DMS153 (cell line): ENCODE measurements at places on chromosomes 13 and 19.

GRCh38 chr13:73411067-73411809 is 352.4 kb downstream of the KLF5 start:
- peak; percentile 66 for DNase-seq

DNA sequence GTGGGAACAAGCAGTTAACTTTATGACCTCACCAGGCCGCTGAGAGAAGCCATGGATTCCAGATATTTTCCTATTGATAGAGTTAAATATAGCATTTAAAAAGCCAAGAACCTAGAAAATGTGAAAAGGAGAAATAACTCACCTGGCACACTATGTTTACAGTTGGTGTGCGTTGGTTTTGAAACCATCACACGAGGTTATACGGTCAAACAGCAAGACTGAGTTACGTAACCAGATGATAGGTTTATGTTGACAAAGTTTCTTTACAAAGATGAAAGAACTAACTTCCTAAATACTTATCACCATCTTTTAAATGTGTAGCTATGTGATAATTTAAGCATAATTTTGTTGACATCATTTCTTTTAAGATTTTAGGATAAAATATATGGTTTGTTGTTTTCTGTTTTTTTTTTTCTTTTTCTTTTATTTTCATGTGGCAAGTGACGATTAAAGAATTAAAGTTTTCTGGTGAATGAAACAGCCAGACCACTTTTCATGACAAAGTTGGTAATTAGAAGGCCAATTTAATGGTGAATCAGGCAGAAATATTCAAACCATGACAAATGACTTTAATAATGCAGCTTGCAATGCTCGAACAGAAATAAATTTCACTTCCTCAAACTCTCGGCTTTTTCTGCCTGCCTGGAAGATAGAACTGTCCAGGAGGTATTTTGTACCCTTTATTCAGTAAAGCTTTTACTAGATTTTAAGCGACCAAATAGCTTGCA is 339.1 kb upstream of the OBI1 start:
- no peak for DNase-seq

GRCh38 chr13:40758811-40759210 is 12.2 kb downstream of the MRPS31 start:
- no peak for DNase-seq

DNA sequence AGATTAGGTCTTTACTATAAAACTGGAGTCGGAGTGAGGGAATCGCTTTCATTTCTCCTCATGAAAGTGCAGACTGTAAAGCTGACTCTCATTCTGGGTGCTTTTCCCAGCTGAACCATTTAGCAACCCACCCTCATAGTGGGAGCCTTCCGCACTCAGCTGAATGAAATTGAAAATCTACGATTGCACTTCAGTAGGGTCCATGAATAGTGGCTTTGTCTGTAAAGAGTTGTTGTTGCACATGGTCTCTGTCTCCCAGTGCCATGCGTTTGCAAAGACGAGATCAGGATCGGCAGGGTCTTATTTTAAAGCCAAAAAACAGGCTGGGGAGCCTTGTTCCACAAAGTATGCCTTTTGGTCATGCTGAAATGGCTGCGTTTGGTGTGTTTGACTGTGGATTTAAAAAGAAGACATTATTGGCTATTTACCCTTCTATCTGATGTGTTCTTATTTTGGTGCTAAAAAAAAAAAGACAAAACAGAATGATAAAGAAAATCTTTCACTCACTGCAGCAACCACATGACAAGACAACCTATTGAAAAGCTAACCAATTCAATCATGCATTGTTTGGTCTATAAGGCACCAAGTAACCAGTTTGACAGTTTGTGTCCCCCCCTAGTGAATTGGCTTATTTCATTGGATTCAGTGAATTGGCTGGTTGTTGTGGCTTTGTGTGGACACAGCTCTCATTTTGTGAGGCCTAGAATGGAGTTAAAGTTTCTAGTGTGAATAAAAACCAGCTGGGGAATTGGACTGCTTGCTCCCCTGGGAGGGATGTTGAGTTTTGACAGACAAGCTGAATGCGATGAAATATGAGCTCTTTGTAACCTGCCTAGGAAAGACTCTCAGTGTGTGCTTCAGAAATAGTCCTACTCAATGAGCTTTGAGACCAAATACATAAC is 65.6 kb downstream of the ARHGAP35 start:
- DNase-seq, result no peak

- DNase-seq, result peak; percentile 31
These were observed 2.0 kb downstream of the SPRY2 start for GRCh38 chr13:80338781-80339562.

DNA sequence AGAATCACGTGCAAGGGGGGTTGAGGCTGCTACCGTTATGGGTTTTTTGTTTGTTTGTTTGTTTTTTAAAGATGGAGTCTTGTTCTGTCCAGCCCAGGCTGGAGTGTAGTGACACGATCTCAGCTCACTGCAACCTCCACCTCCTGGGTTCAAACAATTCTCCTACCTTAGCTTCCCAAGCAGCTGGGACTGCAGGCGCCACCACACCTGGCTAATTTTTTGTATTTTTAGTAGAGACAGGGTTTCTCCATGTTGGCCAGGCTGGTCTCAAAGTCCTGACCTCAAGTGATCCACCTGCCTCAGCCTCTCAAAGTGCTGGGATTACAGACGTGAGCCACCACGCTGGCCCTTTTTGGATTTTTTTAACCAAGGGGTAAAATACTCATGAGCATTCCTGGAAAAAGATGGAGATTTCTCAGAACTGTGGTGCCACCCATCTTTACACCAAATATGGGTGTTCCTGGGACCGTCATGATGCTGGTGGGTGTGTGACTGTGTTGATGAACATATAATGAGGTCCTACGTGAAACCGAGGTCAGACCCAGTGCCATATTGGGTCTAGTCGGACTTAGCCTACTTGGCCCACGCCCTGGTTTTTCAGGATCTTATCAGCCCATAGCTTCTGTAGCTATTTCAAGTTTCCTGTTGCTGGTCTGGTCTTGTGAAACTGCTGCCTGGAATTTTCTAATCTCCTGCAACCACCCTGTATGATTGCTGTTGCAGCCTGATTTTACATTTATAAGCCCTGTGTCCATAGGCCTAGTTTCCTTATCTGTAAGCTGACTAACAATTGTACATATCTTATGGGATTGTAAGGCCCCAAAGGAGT is 6.2 kb downstream of the PPP1R15A start:
- no peak for DNase-seq

GRCh38 chr13:74891610-74892009 is 590.4 kb downstream of the TBC1D4 start:
- DNase-seq, result peak; percentile 82

DNA sequence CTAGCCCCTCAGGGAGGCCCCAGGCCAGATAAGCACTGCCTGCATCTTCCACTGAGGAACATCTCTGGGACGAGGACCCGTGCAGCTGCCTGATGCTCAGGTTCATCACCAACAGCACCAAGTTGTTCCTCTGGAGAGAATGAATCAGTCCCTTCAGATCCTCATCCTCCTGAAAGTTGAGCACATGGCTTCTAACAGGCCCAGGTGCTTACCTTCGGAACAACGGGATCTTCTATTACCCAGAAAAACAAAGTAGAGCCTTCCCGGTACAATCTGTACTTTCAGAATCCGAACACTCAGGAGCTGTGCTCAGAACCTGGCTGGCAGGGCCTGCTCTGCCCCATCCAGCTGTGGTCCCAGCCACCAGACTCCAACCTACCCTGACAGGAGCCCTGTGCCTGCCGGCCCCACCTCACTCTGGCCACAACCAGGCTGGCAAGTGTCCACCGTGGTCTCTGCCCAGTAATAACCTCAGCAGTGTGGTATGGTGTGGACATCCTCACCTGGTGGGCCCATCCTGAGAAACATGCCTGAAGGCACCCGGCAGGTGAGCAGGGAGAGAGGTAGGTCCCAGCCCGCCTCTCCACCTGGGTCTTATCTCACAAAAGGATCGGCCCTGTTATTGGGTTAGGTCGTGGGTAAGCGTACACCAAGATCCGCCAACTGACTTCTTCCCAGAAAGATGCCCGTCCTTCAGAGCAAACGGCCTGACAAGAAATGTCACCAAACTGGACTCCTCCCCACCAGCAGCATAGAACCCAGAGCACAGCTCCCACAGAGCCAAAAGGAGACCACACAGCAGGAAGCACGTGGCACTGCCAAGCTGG is 34.1 kb downstream of the ELL start:
- DNase-seq, result no peak

DNA sequence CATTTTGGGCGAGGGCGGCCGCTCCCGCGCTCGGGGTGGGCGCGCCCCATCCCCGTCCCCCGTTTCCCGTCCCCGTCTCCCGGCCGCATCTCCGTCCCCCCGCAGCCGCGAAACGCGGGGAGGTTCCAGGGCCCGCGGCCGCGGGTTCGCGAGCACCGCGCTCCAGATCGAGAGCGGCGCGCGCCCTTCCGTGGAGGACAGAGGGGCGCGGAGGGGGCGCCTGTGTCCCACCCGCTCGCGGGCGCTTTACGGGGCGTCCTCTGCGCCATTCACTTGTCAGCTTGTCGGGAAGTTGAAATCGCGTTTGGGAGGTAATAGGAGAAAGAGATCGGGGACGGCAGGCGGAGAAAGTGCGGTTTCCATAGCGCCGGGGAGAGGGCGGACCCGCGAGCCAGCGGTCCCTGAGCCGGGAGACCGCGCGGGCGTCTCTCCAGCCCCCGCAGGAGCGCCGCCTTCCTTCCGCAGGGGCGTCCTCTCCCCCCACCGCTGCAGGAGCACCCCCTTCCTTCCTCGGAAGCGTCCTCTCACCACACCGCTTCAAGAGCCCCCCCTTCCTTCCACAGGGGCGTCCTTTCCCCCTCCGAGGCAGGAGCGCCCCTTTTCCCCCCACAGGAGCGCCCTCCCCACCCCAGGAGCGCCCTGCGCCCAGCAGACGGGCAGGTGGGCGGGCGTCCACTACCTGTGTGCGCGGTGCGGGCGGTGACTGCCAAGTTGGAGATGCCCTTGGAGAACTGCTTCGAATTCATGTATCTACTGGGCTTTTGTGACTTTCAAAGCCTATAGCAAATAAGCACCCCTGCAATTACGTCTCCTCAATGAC is 962 bp upstream of the IRS2 start:
- peak; percentile 44 for DNase-seq

DNA sequence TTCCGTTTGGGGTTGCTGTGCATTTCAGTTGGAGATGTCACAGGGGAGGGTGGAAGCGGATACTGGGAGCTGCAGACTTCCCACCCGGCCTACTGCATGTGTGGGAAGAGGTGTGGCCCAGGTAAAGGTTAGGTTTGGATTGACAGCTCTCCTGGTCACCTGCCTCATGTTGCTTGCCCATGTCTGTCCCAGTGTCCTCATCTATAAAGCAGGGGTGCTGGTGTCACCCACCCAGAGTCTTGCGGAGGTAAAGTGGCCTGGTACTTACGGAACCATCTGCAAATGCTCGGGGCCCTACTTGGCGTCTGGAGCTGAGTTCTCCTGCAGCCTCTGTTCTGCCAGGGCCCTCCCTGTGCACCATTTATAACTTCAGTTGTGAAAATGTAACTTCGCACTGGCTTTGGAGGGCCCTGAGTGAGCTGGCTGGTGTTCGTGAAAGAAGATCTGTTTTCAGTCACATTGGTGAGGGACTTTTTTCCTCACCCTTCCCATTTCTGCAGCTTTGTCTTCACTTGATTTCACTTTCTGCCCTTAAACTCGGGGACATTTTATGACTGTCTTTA is 65.1 kb upstream of the TEX29 start:
- no peak for DNase-seq

- DNase-seq, result no peak
These were observed 23.1 kb downstream of the TMED1 start for GRCh38 chr19:10812902-10813404.

DNA sequence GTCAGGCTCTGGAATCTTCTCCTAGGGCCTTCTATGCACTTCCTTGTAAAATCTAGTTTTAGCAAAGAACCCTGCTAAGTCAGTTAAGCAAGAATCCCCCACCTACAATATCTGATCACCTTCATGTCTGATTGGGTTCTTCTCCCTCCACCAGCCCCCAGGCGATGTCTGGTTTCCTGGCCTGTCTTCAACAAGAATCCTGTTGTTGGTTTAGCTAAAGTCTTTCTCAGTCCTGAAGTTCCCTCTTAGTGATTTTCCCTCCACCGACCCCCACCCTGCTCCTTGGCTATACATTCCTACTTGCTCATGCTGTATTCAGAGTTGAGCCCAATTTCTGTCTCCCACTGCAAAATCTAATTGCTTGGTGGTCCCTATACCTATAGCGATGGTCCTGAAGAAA is 35.2 kb upstream of the SLC46A3 start:
- no peak for DNase-seq

GRCh38 chr13:50948601-50949000 is 39.0 kb downstream of the RNASEH2B start:
- DNase-seq, result no peak

- no peak for DNase-seq
These were observed 283.1 kb downstream of the DCT start for GRCh38 chr13:94196413-94196812.

- no peak for DNase-seq
These were observed 33.1 kb upstream of the SERP2 start for GRCh38 chr13:44340508-44340907.

DNA sequence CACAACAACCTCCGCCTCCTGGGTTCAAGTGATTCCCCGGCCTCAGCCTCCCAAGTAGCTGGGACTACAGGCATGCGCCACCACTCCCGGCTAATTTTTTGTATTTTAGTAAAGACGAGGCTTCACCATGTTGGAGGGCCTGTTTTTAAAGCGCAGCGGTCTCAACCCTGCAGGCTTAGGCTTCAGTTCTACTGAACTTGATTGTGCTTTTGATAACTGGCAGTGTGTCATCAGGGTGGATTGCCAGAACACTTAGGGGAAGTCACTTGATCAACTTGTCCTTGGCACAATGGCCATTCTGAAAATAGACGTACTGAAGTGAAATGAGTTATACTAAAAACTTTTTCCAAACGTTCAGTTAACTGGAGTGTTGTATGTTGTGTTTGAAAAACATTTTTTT is 472.2 kb downstream of the KLF5 start:
- no peak for DNase-seq

- DNase-seq, result no peak
These were observed 6.3 kb downstream of the KCTD12 start for GRCh38 chr13:76879883-76880270.

GRCh38 chr13:113822266-113822665 is 41.6 kb downstream of the GAS6 start:
- DNase-seq, result no peak

- DNase-seq, result no peak
These were observed 525.1 kb downstream of the LMO7 start for GRCh38 chr13:76160961-76161925.

GRCh38 chr13:23754506-23754905 is 134.7 kb downstream of the MIPEP start:
- DNase-seq, result no peak

DNA sequence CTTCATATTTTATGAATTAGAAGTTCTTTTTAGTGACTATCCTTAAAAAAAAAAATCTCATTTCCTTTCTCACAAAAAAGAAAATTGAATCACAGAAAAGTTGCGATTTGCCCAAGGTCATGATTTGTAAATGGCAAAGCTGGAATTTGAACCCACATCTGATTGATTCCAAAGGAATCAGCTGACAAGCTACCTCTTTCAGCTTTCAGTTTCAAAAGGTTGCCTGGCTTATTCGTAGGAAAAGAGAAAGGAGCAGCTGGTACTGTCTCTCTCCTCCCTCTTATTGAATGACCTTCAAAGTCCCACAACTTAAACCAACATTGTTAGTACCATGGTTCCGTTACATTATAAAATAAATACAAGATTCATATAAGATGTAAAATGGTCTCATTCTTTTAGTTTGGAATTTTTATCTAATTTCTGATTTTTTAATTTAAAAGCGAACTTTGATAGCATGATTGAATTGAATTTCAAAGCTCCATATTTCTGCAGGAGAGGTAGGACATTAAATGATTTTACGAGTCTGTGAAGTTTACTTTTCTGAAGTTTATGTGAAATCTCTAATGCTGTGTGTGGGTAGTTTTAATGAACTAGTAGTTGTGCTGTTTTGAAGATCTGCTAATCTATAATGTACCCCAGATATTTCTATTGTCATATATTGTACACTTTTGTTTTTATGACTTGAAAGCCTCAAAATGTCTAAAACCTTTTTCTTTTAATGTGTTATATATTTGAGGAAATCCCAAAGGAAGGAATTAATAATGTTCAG is 18.5 kb upstream of the KCTD4 start:
- DNase-seq, result no peak
